ENCODE measurements at places on chromosomes 16 and 17.

- no peak for DNase-seq
Observed at GRCh38 chr16:82657239-82657638, 30.5 kb downstream of the CDH13 start.

GRCh38 chr17:1146561-1147265, 33.1 kb downstream of the ABR start:
- DNase-seq = no peak

DNA sequence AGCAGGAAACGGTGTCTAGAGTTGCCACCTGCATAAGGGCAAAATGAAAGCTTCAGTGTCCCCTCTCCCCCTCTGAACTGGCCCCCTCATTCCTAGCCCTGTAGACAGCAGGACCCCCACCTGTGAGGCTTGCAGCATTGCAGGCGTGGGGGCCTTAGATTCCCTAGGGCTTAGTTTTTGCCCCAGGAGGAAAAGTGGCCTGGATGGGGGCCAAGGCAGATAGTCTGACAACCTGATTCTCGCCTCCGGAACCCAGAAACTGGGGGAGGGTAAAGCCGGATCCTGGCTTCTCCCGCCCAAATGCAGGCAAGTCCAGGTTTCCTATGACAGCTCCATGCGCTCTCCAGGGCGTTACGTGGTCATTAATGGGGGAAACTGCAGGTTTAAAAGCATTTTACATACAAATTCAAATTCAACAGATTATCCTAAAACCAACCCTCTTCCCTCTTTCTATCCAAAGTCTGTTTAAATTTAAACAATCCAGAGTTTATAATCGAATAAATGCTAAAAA, 678 bp upstream of the HOXB6 start:
- no peak for DNase-seq

DNA sequence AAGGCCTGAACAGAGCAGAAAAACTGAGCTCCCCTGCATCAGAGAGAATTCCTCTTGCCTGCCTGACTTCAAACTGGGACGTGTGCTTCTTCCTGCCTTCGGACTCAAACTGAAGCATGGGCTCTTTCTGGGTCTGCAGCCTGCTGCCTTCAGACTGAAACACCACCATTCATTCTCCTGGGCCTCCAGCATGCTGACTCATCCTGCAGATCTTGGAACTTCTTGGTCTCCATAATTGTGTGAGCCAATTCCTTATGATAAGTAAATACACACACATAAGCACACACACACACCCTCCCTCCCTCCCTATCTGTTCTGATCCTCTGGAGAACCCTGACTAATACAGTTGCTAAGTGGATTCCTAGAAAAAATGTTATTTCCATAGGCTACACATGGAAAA, 874.3 kb upstream of the EEF2KMT start:
- DNase-seq = no peak

DNA sequence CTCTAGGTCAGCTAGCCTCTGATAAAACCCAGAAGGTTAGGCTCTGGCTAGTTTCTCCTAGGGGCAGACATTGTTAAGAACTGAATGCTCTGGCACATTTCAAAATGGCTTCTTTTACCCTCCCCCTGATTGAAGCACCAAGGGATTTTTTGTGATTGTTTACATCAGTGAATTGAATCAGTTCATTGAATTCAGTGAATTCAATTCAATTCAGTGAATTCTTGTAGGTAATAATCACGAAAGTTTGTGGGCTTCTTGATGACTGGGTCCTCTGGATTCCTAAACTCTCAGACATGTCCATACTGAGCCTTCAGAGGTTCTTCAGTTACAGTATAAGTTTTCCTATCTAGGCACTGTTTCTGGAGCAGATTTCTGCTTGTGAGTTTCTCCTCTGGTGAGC, 135.2 kb upstream of the ELAC2 start:
- DNase-seq = no peak

DNA sequence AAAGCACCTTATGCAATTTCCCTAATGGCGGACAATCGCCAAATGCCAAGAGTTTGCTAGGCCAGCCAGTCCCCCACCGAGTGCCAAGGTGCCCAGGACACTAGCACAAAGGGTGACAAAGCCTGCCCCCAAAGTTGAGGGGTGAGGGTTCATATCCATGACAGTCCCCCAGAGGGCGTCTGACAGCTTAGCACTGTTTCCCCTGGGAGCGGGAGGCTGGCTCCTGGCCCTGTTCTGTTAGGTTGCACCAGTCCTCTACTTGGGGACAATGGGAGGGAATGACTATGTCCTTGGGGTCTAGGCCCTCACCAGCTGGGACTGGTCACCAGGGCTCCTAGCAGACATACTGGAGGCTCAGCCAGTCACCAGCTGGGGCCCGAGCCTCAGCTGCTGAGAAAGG, 66.9 kb downstream of the MYO18A start:
- DNase-seq = no peak

DNA sequence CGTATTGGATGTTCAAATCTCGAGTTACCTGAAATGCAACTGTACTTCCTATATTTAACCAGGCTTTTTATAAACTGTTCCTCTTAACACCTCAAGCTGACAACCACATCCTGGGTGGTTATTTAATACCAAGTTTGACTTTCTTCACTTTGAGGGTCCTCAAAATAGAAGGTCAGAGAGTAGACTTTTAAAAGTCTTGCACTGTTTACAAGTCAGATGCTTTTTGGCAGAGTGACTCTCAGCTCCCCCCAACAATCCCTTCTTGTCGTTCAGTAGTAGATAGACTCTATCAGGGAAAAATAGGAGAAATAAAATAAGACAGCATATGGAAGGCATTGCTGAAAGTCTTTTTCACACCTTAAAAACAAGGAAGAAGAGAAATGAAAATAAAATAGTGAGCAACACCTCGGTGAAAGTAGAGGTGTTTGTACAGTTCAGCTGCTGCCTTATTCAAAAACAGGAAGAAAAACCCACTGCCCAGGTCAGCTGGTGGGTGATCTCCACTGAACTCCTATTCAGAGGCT, 650.4 kb downstream of the WWOX start:
- DNase-seq = no peak

GRCh38 chr16:87178177-87178863, 138.9 kb downstream of the C16orf95 start:
- DNase-seq = peak; percentile 43

- DNase-seq = peak; percentile 22
Observed at GRCh38 chr16:22161999-22162655, at the start of gene SDR42E2. Gene SDR42E2, plus strand, starts transcription at chr16:22162506. Its CDS starts 3,077 bp downstream, at chr16:22165583.

DNA sequence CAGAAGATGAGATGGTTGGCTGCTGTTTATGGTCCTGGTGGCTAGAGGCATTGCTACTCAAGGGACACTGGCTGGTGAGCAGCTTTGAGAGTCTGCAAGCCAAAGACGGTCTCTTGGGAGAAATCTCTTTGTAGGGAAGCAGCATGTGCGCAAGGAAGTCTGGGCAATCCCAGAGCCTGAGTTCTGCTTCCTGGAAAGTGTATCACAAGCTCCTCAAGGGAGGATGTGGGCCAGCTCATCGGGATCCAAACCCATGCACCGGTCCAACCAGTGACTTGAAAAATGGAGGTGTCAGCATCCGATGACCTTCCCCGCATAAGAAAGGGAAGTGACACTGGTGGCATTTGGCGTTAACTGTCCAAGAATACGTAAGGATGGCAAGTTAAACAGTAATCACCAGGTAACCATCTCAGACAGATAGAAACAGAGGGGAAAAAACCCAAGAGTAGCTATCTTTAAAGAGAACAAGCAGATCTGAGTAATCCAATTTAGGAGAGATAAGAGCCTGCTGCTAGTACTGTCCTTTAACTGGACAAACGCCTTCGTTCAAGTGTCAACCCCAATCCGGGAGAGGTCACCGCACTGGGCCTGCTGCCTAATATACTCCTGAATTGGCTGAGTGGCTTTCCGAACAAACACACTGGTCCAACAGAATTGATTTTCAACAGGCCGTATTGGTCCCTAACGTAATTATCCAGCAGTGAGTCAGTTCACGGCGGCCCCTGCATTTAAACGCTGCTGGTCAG, 303.0 kb upstream of the ZFHX3 start:
- peak; percentile 28 for DNase-seq

- DNase-seq = no peak
Observed at GRCh38 chr16:65394281-65394680, 272.4 kb upstream of the CDH11 start.

- DNase-seq = no peak
Observed at GRCh38 chr17:48426019-48426665, 3.9 kb downstream of the SKAP1 start.

- no peak for DNase-seq
Observed at GRCh38 chr16:27364493-27365141, 37.4 kb upstream of the IL21R start.

DNA sequence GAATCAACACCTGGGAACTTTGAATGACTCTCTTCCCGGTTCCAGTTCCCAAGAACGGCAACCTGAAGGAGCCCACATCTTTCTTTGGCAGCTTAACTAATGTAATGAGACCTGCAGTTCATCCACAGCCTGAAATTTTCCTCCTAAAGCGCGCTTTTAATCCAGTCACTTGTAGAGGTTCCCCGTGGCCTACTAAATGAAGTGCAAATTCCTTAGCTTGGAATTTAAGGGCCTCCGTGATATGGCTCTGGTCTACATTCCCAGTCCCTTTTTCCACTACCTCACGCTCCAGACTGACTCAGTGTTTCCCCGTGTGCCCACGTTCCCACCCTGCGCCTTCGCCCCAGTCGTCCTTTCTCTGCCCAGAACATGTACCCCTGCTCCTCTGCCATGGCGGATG, 27.2 kb downstream of the FZD2 start:
- no peak for DNase-seq

GRCh38 chr17:16853661-16854320, 118.1 kb downstream of the TNFRSF13B start:
- no peak for DNase-seq

DNA sequence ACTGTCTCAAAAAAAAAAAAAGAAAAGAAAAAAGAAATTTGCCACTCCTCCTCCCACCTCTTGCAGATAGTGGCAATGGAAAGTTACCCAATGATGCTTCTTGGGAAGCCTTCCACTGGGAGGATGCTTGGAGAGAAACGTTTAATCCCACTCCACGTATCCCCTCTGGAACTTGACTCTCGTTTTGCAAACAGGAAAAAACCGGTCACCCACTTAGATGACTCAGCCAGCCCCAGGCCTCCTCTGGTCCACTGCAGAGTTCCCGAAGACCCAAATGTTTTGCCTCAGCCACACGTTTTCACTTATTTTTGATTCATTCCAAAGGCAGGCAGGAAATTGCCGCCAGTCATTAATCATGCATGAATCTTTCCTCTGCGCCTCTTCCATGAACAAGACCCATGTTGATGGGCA, 9.3 kb upstream of the TNFRSF17 start:
- no peak for DNase-seq

- DNase-seq = no peak
Observed at GRCh38 chr16:79154086-79154485, 446.5 kb downstream of the MAF start.

DNA sequence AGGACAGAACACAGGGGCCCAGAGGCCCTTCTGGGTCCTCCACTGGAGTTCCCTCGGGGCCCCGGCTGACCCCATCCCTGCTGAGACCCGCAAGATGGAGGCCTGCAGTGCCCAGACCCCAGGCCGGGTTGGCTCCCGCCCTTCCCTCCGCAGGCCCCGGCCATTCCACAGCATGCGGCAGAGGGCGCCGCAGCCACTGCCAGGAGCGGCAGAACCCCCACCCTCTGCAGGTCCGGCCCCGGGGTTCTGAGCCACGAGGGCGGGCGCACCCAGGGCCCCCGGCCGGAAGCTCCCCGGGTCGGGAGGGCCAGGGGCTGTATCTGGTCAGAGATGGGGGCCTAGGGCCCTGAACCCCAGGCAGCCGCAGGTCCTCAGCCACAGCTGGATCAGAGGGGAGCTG, 2.4 kb upstream of the PERCC1 start:
- DNase-seq = no peak

DNA sequence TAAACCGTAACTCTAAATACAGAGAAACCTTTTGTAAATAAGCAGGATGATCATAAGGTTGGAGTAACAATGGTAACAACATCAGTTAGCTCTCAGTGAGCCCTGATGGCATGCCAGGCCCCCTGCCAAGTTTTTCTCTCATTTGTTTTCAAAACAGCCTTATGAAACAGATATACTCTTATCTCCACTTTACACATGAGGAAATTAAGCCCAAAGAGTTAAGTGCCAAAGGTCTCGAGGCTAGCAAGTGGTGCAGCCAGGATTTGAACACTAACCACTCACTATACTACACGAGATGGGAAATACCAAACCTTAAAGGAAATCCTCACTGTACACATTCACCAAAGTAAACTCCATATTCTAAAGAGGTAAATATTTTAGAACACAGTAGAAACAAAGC, 15.0 kb downstream of the USP31 start:
- DNase-seq = no peak

- DNase-seq = no peak
Observed at GRCh38 chr16:11721781-11722467, 20.7 kb downstream of the TXNDC11 start.

DNA sequence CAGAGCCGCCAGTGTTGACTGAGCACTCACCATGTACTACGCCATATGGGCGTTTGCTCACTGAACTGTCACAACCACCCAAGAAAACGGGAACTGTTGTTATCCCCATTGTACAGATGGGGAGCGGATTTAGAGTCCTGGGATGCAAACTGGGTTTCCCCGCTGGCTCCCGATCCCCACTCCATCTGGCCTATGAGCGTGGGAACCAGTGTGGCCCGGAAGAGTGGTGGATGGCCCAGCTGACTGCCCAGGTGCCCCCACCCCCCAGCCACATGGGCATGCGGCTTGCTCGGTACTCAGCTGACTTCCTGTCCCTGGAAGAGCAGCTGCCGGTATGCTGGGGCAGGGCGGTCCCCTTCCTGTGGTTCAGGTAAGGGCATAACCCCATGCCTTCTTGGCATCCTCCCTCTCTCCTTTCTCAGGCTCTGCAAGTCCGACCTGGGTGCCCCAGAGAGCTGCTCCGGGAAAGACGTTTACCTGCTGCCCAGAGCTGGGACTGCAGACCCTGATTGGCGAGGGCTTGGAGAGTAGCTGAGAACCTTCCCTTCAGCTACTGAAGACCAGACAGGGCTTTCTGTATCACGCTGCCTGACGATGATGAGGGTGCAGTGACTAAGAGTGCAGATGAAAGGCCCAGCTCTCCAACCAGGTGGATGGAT, 16.2 kb downstream of the SOCS3 start:
- DNase-seq = no peak

DNA sequence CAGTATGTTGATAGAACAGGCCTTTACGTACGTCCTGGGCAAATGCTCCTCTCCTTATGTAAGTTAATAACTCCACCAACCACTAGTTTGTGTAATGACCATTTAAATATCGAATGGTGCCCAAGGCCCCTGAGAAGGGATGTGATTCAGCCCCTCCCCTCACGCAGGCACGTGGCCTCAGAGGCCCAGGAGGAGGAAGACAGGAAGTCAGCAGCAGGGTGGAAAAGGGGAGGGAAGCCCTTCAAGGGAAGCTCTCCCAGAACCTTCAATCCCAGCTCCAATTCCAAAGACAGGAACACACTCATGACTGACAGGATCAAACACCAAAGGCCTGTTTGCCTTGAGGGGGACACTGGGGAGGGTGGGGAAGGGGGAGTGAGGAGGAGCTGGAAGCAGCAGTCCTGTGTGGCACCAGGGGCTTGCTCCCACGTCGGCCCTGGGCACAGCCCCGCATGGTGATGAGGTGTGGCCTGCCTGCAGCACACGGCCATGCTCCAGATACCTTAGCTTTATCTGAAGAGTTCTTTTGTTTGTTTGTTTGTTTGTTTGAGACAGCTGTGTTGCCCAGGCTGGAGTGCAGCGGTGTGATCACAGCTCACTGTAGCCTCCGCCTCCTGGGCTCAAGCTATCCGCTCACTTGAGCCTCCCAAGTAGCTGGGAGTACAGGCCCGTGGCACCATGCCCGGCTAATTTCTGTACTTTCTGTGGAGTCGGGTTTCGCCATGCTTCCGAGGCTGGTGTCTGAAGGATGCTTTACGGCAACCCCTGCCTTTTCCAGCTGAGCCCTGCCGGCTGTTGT, 105.0 kb downstream of the ZNF778 start:
- peak; percentile 52 for DNase-seq

Measured in glutamatergic neuron (in vitro differentiated cells).